ENCODE measurements at places on chromosomes 5 and 9.

DNA sequence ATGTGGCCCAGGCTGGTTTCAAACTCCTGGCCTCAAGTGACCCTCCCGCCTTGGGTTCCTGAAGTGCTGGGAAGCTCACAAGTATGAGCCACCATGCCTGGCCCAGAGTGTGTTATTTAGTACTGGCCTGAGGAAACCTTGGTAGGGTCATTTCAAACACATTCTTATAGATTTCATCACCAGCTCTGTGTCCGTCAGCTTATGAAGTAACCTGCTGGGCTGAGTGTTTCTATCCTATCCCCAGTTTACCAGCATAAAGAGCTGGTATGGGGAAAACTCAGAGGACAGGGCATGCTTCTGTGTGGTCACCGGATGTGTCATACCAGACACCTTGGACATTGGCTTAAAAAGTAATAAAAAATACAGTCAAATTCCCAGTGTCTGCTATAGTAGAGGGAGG, 45.3 kb downstream of the PTPN3 start:
- no peak for DNase-seq

DNA sequence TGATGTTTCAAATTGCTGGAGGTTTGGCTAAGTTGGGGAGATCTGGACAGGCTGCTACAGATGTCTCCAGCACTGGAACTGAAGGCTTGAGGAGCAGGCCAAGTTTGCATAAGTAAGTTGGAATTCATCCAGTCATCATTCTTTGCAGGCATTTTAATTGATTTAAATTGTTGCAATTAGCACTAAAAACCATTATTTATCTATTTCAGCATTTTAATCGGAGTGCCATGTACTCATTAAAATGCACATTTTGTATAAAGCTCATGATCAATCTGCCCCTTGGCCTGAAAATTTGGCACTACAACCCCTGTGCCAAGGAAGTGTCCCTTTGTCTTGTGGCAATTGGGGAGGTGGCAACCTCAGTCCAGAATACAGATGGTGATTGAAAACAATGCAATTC, 320.2 kb downstream of the MAT2B start:
- no peak for DNase-seq

GRCh38 chr5:7066471-7067235, 329.3 kb upstream of the ADCY2 start:
- DNase-seq: no peak

- DNase-seq: no peak
Observed at GRCh38 chr5:159449925-159450324, 119.6 kb upstream of the IL12B start.

GRCh38 chr9:36603006-36603405, 30.3 kb downstream of the MELK start:
- DNase-seq: no peak

DNA sequence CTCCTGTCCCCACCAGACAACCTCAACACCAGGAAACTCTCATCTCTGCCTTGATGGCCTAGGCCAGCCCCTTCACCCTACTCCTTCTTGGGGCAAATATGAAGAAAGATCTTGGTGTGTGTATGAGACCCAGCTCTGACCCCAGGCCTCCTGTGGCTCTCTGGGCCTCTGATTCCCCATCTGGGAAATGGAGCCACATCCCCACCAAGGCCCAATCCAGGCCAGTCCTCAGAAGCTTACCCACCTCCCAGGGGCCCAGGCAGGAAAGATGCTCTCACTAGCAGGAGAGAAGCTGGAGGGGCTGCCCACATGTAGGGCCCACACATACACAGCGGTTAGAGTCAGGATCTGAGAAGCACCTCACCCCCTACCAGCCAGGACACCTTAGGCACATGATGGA, 38.9 kb downstream of the BICD2 start:
- no peak for DNase-seq

DNA sequence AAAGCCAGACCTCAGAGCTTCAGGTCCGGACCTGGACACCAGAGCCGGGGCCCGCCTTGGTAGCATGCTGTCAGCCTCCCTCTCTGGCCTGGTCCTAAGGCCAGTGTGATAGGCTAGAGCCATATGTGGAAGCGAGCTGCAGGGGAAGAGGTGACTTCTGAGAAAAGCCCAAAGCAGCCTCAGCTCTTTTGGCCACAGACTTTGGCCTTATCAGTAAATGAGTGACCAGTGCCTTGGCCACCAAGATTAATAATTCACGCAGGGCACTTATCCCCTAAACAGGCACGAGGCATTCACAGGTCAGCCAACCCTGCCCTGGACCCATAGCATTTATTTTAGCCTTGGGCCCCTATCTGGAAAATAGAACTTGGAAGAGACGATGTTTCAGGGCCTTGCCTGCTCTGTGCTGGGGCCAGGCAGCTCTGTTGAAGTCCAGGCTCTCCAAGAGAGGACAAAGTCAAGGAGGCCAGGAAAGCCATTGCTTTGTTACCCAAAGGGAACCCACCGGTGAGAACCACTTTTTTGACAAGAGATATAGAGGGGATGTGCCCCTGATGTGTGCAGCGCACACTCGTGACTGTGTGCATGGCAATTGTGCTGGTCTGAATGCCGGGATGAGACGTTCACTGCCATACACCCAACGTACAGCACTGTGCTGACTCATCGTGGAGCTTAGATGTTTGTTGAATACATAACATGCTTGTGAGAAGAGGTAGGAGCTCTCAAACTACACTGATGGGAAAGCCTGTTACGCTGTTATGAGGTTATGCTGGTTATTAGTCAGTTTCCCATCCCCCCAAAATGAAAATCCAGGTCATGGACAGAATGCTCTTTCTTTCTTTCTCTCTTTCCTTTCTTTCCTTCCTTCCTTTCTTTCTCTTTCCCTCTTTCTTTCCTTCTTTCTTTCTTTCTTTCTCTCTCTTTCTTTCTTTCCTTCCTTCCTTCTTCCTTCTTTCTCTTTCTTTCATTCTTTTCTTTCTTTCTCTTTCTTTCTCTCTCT, 5.0 kb upstream of the SLC34A1 start:
- no peak for DNase-seq

DNA sequence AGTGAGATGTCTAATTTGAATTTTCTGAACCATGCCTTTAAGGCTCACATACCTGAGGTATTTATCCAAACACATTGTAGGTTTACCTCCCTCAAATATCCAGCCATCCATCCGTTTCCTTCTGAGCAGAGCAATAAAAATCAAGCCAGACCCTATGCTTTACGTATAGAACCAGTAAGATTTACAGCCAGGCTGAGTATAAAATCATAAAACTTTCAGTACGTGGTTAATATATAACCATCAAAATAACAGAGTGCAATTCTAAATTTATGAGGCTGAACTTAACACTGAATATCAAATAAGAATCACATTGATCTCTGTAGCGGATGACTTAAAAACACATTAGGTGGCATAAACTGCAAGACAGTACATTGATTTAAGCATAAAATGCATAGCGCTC, 877.9 kb upstream of the WWC1 start:
- DNase-seq: no peak

DNA sequence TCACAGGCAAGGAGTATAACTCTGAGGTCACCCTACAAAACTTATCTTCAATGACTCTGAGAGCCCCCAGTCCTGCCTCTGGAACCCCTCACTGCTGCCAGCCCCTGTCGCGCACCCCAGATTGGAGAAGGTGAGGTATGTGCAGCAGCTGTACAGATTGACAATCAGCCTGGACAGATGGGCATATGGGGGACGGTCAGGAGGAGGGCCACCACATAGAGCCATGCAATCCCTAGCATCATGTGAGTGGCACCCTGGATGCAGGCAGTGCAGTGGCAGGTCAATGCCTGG, 90.1 kb downstream of the LMX1B start:
- DNase-seq: no peak

DNA sequence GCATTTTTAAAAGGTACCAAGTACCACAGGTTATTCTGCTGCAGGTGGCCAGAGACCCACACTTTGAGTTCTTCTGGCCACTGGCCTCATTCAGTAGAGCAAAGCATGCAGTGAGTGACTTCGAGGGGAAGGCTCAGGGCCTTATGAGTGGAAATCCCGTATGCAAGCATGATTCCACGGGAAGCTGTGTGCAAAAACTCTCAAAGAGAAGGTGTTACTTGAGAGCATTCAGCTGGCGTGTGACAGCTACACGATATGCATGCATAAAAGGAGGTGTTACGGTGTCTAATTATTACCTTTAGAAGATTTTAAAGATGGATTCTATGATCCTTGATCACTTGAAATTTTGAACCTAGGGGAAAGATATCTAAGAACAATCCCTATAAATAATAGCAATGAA, 160.3 kb downstream of the ENC1 start:
- DNase-seq: no peak

- DNase-seq: no peak
Observed at GRCh38 chr5:2496126-2496525, 255.4 kb downstream of the IRX2 start.

GRCh38 chr5:94744906-94745305, 126.4 kb downstream of the SLF1 start:
- DNase-seq: no peak

GRCh38 chr5:169095976-169096375, 205.0 kb downstream of the SLIT3 start:
- DNase-seq: no peak

DNA sequence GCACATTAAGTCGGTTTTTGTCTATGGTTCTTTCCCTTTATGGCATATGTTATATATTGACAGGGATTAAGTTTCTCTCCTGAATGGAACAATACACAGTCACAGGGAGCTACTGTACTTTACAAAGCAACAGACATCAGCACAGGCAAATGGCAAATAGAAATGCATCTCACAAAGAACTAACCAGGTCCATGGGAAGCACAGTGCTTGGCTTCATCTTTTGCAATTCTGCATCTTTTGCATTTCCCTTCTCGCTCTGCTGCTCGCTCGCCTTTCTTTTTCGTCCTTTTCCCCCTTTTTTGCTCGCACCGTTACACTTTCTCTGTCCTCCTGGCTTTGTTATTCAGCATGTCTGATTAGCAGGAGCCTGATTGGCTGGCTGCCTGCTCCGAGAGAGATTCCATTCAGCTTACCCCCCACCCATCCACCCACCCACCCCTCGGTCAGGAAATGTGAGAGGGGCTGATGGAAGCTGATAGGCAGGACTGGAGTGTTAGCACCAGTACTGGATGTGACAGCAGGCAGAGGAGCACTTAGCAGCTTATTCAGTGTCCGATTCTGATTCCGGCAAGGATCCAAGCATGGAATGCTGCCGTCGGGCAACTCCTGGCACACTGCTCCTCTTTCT, at the start of gene ADAMTSL1:
ADAMTSL1 (plus strand) TSS at position 502 of the 628 bp plus-strand sequence; CDS start at position 582, 80 bp downstream.
- peak; percentile 68 for DNase-seq

- no peak for DNase-seq
Observed at GRCh38 chr5:88235346-88235745, 33.3 kb downstream of the TMEM161B start.

GRCh38 chr5:158995694-158996173, 104.0 kb downstream of the EBF1 start:
- no peak for DNase-seq
